ENCODE measurements at places on chromosomes 1 and 21. TPM values are rescaled to one million over a fixed set of nuclear protein-coding genes. Genes with fewer than 3 reads are reported as not detected.
A peak's percentile ranks its signal among the peaks of the same experiment; 100 is the strongest.

Gene F11R
- 13.4 TPM for total RNA-seq

Gene PRELP
- total RNA-seq, result not detected

Gene TSTD1
- 44.8 TPM for total RNA-seq

Gene ITLN2
- total RNA-seq, result not detected

DNA sequence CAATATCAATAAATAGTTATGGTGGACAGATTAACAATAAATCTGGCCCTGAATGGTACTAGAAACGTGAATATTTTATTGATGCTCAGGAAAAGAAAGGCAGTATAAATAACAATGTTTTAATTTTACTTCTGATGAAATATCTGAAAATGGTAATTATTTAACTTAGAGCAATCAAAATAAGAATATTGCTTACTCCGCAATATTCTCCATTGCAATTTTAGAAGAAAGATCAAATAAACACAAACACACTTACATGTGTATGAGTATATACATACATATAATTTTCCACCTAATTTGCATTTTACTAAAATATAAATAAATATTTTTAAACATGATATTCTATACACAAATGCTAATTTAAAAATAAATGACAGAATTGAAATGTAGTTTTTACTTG lies 1130.5 kb downstream of the NCAM2 start:
- H3K4me1 ChIP-seq, result no peaks in the 10 kb centered on the region
- H3K27ac ChIP-seq, result no peak overlapping the region
- DNase-seq, result no peak
- H3K36me3 ChIP-seq, result no peaks in the 10 kb centered on the region

- H3K27ac ChIP-seq, result no peak overlapping the region
- no peak for DNase-seq
- H3K4me1 ChIP-seq, result no peaks in the 10 kb centered on the region
- no peaks in the 10 kb centered on the region for H3K36me3 ChIP-seq
- no peaks in the 10 kb centered on the region for H3K27me3 ChIP-seq
These were observed 660.5 kb upstream of the PRMT6 start for GRCh38 chr1:106396020-106396419.

GRCh38 chr1:246302251-246302625 lies 204.8 kb downstream of the SMYD3 start:
- H3K36me3 ChIP-seq, result peaks cover 16% of the 10 kb centered on the region
- DNase-seq, result no peak
- H3K27ac ChIP-seq, result no peak overlapping the region
- H3K4me1 ChIP-seq, result peaks cover 2% of the 10 kb centered on the region
- H3K4me3 ChIP-seq, result no peak overlapping the region

- no peak for DNase-seq
- no peak overlapping the region for H3K4me3 ChIP-seq
These were observed 235.8 kb upstream of the C1orf105 start for GRCh38 chr1:172184506-172185191.

DNA sequence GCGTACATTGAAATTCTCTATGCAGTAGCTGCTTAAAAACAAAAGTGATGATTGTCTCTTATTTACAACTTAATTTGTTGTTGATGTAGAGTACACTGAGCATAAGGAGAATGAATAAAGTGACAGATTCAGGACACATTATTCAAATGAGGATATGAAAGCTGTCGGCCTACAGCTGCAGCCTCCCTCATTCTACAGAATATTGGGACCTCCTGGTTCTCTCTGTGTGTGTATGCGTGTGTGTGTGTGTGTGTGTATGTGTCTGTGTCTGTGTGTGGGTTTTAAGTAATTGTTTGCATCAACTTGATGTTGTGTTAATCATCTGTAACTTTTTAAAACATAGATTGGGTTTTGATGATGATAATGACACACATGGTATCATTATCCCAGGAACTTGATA lies 17.9 kb downstream of the PROX1 start:
- H3K27ac ChIP-seq, result no peak overlapping the region
- H3K36me3 ChIP-seq, result no peaks in the 10 kb centered on the region
- DNase-seq, result no peak
- no peaks in the 10 kb centered on the region for H3K4me1 ChIP-seq

DNA sequence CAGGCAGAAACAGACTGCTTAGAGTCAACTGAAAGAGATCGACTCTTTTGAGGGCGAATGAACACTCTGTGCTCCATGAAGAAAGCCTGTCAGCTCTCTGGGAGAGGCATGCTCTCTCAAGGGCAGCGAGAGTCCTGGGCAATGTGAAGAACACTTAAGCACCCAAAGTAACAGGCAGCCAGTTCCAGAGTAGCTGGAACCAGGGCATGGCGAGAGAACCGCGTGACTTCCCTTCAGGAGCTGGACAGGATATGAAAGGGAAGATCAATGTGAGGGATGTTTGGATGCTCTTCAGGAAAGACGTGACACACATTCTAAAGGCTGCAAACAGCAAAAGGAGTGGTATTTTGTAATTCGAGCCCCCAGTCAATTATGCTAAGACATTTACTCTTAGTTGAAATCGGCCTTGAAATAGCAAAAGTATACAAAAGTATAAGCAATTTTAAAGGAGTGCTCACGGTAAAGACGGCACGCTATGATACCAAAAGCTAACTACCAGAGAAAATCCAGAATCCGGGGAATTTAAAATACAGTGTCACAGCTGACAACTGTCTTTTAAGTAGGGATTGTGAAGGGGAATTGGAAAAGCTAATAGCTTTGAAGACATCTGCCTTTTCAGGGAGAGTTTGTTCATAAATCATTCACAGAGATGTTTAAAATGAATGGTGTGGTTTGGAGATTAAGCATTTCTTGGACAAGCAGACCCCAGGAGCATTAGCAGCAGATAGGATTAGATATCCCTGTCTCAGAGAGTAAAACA lies 20.8 kb downstream of the ADAMTS5 start:
- H3K27ac ChIP-seq, result no peak overlapping the region
- H3K4me3 ChIP-seq, result no peak overlapping the region
- no peaks in the 10 kb centered on the region for H3K36me3 ChIP-seq
- peaks cover 12% of the 10 kb centered on the region for H3K27me3 ChIP-seq

DNA sequence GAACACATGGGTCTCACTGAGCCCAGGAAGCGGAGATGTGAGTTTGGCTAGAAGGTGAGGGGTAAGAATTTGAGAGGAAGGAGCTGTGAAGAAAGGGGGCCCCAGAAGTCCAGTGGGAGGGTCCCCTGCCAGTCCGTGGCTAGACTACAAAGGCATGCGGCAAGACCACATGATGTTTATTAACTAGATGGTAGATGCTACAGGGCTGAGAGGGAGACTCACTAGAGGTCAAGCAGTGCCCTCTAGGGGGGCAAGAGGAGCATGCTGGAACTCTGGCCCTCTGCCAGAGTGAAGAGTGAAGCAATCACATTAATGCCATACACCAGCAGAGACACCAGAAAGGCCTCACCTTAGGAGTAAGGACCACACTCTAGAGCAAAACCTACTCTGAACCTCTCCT lies 12.2 kb downstream of the KIAA0319L start:
- H3K4me1 ChIP-seq, result peaks cover 45% of the 10 kb centered on the region
- H3K4me3 ChIP-seq, result peak overlapping the region; percentile 35
- H3K36me3 ChIP-seq, result peaks cover 35% of the 10 kb centered on the region
- H3K27ac ChIP-seq, result no peak overlapping the region
- H3K27me3 ChIP-seq, result no peaks in the 10 kb centered on the region

DNA sequence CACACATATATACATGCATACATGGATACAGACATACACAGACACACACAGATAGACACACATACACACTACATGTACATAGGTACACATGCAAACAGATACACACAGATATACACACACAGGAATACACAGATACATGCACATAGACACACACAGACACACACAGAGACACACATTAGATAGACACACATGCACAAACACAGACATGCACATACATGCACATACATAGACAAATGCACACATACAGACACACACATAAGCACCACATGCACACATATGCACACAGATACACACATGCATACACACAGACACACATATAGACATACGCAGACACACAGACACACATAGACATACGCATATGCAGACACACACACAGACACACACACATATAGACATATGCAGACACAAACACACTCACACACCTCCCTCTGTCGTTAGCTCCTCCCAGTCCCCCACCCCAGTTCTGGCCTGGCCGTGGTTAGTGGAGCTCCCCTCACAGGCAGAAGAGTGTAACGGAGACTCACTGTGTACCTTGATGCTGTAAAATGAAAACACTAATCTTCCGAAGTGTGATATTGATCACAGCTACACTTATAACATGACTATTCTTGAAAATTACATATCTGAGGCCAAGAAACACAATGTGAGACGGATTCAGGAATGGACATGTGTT lies 7.6 kb downstream of the UBASH3A start:
- no peaks in the 10 kb centered on the region for H3K27me3 ChIP-seq
- DNase-seq, result peak; percentile 40
- H3K4me3 ChIP-seq, result no peak overlapping the region
- H3K36me3 ChIP-seq, result peaks cover 60% of the 10 kb centered on the region

DNA sequence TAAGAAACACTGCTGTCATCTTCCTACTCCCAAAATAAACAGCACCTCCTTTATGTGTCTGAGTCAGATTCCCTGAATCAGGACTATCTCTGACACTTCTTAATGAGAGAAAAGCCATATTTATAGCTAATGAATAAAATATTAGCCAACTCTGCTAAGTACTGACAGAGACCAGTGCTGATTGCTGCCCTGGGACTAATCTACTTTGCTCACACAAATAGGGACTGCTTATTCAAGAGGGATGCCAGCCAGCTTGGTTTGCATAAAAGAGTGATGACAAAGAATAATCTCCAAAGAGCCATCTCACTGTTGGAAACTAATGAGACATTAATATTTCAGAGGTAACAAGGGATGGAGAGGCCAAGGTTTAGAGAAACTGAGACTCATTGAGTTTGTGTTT lies 36.4 kb downstream of the FYB2 start:
- no peak overlapping the region for H3K27ac ChIP-seq
- H3K4me1 ChIP-seq, result no peaks in the 10 kb centered on the region
- H3K36me3 ChIP-seq, result no peaks in the 10 kb centered on the region
- peaks cover 3% of the 10 kb centered on the region for H3K27me3 ChIP-seq
- DNase-seq, result no peak

GRCh38 chr1:64956010-64956640 lies 10.2 kb downstream of the JAK1 start:
- H3K36me3 ChIP-seq, result peaks cover 7% of the 10 kb centered on the region
- H3K4me1 ChIP-seq, result peaks cover 54% of the 10 kb centered on the region
- peak; percentile 45 for DNase-seq
- no peaks in the 10 kb centered on the region for H3K27me3 ChIP-seq

GRCh38 chr21:41770901-41771624 lies 4.2 kb upstream of the RIPK4 start:
- H3K4me1 ChIP-seq, result peaks cover 23% of the 10 kb centered on the region
- H3K27ac ChIP-seq, result no peak overlapping the region
- no peak for DNase-seq
- peaks cover 70% of the 10 kb centered on the region for H3K27me3 ChIP-seq
- H3K4me3 ChIP-seq, result no peak overlapping the region
- H3K36me3 ChIP-seq, result no peaks in the 10 kb centered on the region

Measured in activated naive CD8-positive, alpha-beta T cell treated with anti-CD3 and anti-CD28 coated beads for 36 hours (primary cell).